ENCODE measurements at places on chromosomes 4 and X.

GRCh38 chr4:173536808-173537429 lies 6.9 kb upstream of the HAND2 start:
- no peak for DNase-seq

GRCh38 chr4:36168127-36168878 lies 76.0 kb downstream of the ARAP2 start:
- no peak for DNase-seq

DNA sequence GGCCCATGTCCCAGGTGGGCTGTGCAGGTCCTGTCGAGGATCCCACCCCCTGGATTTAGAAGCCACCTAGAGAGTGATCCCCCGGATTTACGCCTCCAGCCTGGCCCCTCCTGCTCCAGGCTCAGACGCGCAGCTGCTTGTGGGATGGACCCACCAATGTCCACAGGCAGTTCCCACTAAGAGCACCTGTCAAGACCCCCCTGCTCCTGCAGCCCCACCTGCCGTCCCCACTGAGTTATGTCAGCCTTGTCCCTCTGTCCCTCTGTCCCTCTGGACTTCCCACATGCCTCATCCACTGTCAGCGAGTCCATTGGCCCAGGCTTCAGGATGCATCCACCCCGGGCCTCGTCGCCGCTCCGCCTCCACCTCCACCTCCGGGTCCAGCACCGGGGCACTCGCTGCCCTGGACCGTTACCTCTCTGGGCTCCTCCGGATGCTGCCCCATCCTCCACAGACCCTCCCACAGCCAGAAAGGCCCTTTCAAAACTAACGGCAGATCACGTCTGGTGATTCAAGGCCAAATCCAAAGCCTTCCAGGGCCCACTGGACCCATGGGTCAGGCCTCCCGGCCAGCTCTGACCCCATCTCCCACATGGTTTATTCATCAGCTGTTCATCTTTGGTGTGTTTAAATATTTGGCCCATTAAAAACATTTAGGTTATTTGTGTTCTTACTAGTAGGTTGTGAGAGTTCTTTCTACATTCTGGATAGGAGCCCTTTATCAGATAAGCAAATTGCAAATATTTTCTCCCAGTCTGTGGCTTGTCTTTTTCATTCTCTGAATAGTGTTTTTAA lies 28.3 kb downstream of the HTRA3 start:
- DNase-seq, result no peak

- DNase-seq, result no peak
These were observed 2.5 kb upstream of the TMEM154 start for GRCh38 chr4:152682143-152682941.

GRCh38 chr4:118872181-118872580 lies 16.5 kb upstream of the SYNPO2 start:
- DNase-seq, result no peak

GRCh38 chr4:38859501-38859900 lies 2.9 kb upstream of the TLR6 start:
- no peak for DNase-seq

DNA sequence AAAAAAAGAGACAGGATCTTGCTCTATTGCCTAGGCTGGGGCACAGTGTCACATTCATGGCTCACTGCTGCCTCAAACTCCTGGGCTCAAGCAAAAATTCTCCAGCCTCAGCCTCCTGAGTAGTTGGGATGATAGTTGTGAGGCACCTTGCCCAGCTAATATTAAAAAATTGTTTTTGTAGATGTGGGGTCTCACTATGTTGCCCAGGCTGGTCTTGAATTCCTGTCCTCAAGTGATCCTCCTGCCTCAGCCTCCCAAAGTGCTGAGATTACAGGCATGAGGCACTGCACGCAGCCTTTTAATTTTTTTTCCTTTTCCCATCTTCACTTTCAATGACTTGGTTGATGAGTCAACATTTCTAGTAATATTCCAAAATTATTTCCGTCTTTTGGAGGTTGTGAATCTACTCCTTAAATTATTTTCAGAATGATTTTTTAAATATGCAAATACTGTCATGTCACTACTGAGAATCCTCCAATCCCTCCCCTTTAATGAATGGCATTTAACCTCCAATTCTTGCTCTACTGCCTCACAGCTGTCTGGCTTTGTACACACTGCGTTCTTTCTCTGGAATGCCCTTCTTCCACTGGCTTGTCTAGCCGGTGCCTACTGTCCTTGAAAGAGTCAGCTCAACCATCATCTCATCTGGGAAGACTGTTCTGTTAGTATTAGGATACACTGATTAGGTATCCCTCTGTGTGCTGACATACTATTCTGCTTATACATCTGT lies 27.5 kb upstream of the DCTD start:
- no peak for DNase-seq

- peak; percentile 8 for DNase-seq
These were observed 1.5 kb downstream of the TRIM2 start for GRCh38 chr4:153205757-153206156.

All from activated T-helper 9 cell treated with anti-CD3 and anti-CD28 coated beads, Interleukin-2, amount 50 U/mL, for 16 hours (primary cell).